ENCODE measurements at places on chromosomes 3 and 15.

- no peak for ATAC-seq
These were observed 57.1 kb upstream of the TLE3 start for GRCh38 chr15:70154718-70155347.

GRCh38 chr3:30768703-30769550 is 125.5 kb downstream of the GADL1 start:
- ATAC-seq: peak; percentile 40

DNA sequence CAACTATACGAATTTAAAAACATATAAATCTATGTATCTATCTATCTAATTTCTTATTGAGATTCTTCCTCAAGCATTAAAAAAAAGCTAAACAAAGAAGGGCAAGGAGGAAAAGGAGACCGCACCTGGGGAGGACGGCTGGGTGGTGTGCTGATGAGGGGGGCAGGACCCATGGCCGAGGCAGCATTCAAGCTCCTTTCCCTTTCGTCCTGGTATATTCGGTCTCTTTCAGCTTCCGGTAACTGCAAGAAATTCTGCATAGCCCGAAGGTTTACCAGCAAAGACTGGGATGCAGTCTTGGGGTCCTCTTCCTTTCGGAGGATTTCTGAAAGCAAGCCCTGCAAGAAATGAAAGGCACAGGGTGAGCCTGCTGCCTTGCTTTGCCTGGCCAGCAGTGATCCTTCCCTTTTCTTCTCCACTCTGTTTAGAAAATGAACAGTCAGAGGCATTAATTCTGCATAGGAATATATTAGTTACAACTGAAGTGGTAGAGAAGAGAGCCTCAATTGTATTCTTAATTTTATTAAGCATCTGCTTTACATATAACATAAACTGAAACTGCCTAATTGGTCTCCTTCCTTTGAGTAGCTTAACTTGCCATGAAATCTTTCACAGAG is 38.8 kb downstream of the SATB1 start:
- no peak for ATAC-seq

DNA sequence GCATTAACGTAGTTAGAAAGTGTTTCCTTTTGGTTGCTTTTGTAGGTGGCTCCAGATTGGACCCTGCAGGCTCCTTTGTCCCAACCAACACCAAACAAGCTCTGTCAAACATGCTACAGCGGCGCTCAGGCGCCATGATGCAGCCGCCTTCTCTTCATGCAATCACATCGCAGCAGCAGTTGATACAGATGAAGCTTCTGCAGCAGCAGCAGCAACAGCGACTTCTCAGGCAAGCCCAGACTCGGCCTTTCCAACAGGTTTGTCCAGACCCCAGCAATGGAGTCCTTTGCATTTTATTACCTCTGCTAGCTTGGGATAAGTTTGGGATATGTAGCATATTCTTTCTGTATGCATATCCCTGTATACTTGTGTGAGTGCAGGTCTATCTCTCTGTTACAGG is 10.1 kb upstream of the P2RY12 start:
- peak; percentile 72 for ATAC-seq

- ATAC-seq: no peak
These were observed 35.4 kb downstream of the CD200R1L start for GRCh38 chr3:112811131-112811884.

DNA sequence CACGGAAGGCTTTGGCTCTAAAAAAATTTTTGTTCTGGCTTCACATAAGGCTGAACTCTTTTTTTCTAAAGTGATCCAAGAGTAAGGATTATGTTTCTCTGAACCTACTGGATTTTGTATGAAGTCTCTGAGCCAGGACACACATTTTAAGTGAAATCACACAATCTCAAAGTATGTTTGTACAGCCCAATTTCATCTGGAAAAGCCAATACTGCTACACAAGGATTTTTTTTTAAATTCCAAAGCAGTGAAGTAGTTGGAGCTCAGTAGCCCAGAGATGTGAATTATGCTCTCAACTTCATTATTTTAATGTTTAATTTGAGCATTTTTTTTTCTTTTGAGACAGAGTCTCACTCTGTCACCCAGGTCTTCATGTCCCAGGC is 243.9 kb downstream of the FAM43A start:
- ATAC-seq: no peak

GRCh38 chr3:28337230-28337629 is 11.3 kb upstream of the ZCWPW2 start:
- no peak for ATAC-seq

DNA sequence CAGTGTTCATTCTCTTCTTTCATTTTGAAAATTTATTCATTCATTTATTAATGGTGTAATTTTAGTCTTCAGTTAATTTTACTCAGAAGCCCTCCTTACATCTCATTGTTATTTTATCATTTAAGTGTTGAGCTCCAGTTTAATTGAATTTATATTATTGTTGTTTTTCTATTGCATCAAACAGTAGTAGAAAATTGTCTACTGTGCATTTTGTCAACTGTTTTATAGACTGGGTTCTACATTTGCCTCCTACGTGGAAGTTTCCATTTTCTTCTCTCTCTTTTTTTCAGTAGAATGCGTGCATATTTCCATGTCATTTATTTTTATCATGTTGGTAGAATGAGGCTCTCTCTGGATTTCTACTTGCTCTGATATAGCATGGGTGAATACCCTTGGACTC is 487.4 kb downstream of the NR2F2 start:
- ATAC-seq: no peak

DNA sequence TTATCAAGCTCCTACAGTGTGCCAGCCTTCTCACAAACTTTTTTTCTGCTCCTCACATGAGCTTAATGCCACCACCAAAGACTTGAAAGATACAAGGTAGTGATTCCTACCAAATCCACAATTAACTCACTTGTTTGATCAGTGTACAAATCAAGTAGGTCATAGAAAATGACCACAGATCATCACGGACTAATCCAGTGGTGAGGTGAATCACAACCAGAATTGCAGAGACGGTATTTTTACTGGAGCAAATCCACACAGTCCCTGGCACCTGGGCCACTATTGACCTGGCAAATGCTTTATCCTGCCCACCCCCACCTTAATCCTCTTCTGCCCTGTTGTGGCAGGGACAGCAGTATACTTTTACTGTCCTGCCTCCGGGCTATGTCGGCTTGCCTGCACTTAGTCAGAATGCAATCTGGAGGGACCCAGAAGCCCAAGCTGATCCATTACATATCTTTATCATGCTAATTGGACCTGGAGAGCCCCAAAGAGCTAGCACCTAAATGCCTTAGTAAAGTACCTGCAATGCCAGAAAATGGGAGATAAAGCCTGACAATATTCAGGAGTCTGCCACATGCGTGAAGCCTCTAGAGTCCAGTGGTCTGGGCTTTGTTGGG is 83.9 kb upstream of the CDV3 start:
- no peak for ATAC-seq

- peak; percentile 66 for ATAC-seq
These were observed 35.5 kb downstream of the NFKBIZ start for GRCh38 chr3:101884776-101885175.
